K562 (cell line): ENCODE measurements at places on chromosomes 12 and 14.

- no peak for DNase-seq
Observed at GRCh38 chr14:51370758-51371386, 130.8 kb downstream of the TMX1 start.

DNA sequence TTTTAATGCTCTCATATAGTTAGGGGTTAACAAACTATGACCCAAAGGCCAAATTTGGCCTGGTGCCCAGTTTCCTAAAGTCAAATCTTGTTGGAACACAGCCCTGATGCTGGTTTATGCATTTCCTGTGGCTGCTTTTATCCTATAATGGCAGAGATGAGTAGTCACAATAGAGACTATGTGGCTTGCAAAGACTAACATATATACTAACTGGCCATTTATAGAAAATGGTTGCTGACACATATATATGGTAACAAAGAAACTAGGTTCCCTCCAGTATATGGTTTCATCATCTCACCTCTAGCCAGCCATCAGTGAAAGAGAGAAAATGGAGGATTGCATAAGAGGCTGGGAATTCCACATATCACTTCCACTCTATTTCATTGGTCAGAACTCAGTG is 10.8 kb downstream of the NAV3 start:
- no peak for DNase-seq

- no peak for DNase-seq
Observed at GRCh38 chr12:51815571-51815970, 32.9 kb downstream of the FIGNL2 start.

GRCh38 chr12:108770269-108770829 is 39.0 kb upstream of the CORO1C start:
- DNase-seq, result no peak

DNA sequence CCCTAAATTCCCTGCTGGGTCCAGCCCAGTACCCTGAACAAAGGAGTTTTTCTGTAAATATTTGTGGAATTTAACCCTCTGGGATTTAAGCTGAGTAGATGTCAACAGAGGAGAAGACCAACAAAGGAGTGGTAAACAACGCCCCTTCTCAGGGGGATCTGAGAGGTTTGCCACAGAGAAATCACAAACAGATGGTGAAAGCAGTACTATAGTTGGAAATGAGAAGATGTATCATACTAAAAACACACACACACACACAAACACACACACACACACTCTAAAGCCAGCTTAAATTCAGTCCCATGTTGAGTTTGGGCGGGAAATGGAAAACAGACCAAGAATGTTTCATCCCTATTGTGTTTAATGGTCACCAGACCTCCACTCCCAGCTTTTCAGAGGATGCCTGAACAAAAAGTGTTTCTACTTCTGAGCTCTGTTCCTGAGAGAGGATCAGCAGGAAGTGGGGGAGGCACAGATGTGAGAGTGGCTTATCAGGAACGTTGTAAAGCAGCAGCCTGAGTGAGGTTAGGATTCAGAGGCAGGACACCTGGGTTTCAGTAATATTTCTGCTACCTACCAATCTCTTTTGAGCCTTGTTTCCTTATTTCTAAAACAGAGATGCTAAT is 3.2 kb downstream of the BIN2 start:
- DNase-seq, result peak; percentile 56

DNA sequence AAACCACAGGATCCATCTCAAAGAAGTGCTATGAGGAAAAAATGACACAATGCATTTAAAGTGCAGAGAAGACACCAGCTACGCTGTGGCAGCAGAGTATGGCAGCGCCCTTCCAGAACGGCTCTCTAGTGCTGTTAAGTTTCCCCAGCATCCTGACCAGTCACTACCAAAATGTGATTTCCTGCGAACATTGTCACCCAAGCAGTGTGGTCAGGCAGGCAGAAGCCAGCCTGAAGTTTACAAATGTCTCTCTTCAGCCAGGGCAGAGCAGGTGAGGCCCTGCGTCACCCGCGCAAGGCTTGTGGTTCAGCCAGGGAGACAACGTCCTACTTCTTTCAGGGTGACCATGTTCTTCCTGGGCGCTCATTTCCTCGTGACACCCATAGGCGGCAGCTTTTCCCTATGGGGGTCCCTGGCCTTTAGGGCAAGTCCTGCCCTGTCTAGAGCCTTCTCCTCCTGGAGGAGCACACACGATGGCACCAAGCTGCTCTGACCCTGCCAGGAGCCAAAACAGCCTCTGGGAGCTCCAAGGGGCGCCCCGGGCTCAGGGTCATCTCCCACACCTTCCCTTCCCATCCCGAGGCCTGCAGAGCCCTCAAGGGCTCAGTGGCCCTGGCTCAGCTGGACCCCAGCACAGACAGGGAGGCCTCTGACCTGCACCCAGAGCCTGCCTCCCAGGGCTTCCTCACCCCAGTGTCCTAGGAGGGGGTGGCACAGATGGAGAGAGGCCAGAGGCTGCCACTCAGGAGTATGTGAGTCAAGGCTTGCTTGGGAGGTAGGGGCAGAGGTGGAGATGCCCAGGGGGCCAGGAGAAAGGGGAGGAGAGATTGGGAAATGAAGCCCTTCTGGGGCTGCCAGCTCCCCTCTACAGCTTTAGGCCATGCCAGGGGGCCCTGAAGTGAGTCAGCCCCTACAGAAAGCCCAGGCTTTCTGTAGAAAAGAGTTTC is 41.9 kb downstream of the PSMA6 start:
- DNase-seq, result no peak

- no peak for DNase-seq
Observed at GRCh38 chr12:90510948-90511347, 444.0 kb downstream of the CCER1 start.

DNA sequence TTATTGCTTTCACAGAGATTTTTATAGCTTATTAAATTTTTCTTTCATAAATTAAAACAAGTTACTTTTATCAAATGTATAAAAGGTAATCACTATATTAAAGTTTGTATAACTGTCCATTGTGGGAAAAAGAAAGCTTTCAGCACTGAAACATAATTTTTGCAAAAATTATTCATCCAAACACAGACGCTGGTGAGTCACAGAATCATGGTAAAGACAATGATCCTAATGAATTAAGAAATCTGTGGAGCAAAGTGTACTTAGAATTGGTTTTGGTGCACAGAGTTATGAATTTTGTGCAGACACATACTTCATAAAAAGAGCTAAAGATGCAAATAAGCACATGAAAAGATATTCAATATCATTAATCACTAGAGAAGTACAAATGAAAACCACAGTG is 31.7 kb upstream of the C2CD5 start:
- DNase-seq, result no peak

DNA sequence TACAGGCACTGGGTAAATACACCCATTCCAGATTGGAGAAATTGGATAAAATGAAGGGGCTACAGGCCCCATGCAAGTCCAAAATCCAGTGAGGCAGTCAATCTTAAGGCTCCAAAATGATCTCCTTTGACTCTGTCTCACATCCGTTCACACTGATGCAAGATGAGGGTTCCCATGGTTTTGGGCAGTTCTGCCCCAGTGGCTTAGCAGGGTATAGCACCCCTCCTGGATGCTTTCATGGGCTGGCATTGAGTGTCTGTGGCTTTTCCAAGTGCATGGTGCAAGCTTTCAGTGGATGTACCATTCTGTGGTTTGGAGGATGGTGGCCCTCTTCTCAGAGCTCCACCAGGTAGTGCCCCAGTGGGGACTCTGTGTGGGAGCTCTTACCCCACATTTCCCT is 427.2 kb downstream of the TRHDE start:
- no peak for DNase-seq

DNA sequence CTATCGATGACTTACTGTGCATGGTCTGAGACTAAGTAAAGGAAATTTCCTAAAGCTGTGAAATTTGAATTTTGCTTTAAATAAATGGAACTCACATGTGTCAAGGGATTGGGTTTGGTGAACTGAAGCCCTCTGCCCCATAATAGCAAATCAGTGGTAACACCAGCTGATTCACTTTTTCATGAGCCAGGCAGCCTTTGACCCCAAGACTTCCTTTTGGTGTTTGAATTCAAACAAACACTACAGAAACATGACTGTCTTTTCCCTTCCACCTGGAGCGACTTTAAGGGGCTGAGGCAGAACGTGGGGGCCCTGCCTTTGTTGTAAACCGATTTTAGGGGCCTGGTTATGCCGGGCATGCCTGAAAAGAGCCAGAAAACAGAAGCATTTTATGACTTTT is 28.8 kb downstream of the KCTD10 start:
- no peak for DNase-seq

DNA sequence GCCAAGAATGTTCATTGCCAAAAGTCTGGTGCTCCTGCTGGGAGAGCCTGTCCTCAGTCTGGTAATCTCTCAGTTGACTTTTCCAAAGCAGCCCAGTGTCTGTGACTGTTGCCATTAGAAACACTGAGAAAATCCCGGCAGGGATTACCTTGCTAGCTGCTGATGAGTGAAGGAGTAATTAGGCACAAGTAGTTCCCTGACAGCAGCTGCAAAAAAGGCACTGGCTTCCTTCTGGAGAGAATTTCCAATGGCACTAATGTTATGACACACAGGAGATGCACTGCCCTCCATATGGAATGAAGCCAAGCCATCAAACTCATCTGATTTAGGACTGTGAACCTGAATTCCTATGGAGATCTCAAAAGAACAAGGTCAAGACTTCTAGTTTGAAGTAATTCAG is 1321.2 kb upstream of the SEL1L start:
- DNase-seq, result no peak

- DNase-seq, result no peak
Observed at GRCh38 chr12:76060111-76060510, 24.4 kb downstream of the NAP1L1 start.

- DNase-seq, result peak; percentile 52
Observed at GRCh38 chr14:34098045-34098984, 147.4 kb upstream of the EGLN3 start.

DNA sequence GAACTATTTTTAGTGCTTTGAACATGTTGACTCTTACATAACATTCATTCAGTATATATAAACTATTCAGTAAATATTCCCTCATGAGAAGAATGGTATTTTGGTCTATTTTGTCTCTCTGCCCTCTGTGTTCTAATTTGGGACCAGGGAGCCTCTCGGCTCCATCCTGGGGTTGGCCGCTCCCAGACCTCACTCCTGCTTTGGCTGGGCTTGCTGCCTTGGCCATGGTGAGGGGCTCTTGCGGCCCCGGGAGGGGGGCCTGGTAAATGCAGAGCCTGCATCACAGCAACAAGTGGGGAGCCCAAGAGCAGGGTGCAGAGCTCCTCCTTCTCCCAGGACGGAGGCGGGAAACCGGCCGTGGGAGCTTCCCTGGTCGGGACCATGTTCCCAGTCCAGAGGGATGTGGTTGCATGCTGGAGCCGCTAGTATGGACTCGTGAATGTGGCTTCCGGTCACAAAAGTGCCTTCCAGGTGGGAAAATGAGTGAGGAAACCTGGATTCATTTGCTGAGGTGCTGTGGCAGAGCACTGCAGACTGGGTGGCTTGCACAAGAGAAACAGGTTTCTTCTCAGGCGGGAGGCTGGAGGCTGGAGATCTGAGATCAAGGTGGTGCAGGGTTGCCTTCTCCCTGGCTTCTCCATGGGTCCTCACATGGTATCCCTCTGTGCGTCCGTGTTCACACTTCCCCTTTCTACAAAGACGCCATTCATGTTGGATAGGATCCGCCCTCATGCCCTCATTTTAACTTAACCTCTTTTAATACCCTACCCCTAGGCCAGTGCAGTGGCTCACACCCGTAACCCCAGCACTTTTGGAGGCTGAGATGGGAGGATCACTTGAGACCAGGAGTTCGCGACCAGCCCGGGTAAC is 250.2 kb downstream of the CACNA1C start:
- no peak for DNase-seq

DNA sequence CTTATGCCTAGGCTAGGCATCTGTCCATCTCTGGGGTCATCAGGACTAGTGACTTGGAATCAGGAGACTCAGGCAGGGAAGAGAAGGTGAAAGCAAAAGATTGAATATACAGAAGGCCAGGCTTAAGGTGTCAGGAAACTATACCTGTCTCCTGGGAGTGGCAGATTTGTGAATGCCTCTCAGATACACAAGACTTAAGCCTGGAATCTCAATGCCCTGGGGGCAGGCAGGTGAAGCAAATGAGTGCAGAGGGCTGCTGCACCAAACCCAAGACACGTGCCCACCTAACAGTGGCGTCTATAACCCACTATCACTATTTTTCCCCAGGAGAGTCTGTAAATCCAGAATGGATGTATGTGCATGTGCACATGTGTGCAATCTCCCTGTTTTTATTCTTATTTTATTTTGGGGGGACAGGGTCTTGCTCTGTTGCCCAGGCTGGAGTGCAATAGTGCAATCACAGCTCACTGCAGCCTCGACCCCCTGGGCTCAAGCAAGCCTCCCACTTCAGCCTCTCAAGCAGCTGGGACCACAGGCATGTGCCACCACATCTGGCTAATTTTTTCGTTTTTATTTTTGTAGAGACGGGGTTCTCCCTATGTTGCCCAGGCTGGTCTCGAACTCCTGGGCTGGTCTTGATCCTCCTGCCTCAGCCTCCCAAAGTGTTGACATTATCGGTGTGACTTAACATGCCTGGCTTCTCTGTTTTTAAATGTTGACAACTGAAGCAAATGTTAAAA is 31.9 kb upstream of the FOS start:
- DNase-seq, result no peak

- no peak for DNase-seq
Observed at GRCh38 chr12:58711974-58712373, 208.3 kb downstream of the LRIG3 start.

- no peak for DNase-seq
Observed at GRCh38 chr12:23729359-23729758, 220.1 kb downstream of the SOX5 start.

- DNase-seq, result no peak
Observed at GRCh38 chr12:113061061-113061694, 4.6 kb downstream of the DTX1 start.

GRCh38 chr14:96130391-96130790 is 74.2 kb upstream of the BDKRB2 start:
- DNase-seq, result no peak

GRCh38 chr12:66162701-66163100 is 7.1 kb downstream of the TMBIM4 start:
- DNase-seq, result no peak

GRCh38 chr12:20950248-20950647 is 139.7 kb downstream of the SLCO1B3 start:
- DNase-seq, result peak; percentile 6

- no peak for DNase-seq
Observed at GRCh38 chr12:48078901-48079300, 27.0 kb downstream of the SENP1 start.

DNA sequence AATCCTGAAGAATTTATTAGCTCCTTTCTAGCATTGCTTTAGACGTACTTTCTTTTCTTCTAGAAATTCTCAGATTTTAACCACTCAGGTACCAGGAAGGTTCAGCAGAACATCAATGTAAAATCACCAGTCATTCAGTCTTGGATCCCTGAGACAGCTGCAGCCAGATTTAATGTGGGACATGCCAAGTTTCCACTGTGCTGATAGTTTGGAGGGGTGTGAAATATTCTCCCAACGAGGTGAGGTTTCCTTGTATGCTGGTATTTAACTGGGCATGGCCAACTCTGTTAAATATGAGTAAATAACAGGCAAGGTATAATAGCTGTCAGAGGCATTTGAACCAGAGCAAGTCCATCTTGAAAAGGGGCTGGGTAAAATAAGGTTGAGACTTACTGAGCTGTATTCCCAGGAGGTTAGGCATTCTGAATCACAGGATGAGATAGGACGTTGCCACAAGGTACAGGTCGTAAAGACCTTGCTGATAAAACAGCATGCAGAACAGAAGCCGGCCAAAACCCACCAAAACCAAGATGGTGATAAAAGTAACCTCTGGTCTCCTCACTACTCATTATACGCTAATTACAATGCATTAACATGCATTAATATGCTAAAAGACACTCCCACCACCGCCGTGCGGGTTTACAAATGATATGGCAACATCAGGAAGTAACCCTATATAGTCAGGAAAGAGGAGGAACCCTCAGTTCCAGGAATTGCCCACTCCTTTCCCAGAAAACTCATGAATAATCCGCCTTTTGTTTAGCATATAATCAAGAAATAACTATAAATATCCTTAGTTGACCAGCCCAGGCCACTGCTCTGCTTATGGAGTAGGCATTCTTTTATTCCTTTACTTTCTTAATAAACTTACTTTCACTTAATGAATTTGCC is 75.2 kb upstream of the RASSF8 start:
- DNase-seq, result no peak
